ENCODE measurements at places on chromosomes 7 and 10. TPM values are rescaled to one million over a fixed set of nuclear protein-coding genes. Genes with fewer than 3 reads are reported as not detected.

- DNase-seq: no peak
Observed at GRCh38 chr10:72315054-72315453, 39.7 kb downstream of the DNAJB12 start.

DNA sequence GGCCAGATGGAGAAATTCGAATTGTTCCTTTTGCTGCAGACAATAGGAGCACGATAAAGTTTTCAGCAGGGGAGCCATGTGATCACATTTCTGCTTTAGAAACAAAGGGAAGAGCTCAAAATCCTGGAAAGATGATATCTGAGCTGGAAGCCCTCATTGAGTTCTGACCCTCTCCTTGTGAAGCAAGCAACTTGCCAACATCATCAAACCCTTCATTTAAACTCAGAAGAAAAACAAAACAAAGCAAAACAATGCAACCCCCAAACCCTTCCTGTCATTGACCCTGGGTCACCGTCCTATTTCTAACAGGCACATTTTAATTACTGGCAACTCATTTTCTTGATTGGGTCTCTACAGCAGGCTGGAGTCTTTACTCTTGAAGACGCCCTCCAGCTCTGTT, 198.3 kb upstream of the ZNF32 start:
- DNase-seq: no peak

DNA sequence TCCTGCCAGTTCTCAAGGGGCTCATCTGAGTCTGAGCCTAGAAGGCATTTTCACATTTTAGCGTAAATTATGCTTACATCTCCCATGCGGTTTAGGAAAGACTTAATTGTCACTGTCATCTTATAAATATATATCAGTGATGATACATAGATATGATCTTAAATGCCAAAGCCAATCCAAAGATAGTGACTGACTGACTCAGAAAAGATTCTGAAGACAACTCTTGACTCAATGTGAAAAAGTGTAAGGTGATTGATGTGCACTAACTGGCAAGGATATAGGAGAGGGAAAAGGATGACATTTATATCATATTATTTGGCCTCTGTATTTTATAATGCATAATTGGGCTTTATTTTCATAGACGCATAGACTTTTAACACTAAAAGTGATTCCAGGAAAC, 84.9 kb upstream of the LRRN3 start:
- DNase-seq: no peak

- DNase-seq: no peak
Observed at GRCh38 chr7:74095135-74095534, 11.5 kb downstream of the LIMK1 start.

DNA sequence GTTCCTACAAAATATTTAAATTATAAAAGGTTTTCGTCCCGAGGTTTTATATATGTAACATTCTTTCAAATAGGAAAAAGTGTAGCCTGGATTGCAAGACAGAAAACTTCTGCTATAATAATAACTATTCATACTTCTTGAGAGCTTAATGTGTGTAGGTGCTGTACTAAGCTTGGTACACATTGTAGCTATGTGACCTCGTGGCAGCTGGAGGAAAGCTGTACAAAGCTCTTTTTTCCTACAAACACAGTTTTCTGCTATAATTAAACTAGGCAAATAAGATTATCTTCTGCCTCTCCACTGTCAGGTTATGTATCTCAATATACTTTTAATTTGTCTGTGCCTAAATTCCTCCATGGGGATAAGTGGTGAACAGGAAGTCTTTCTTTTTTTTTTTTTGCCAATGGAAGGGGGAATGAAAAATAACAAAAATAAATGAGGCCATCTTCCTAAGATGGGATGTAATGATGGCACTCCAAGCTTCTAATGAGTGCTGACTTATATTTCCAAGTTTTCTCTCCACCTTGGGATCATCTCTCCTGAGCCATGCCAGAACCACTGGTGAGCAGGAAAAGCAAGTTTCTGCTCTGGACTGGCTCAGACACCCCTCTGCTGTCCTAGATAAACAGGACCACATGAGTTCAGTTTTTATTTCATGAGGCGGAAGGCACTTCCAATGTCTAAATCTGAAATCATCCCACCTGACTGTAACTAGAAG, 9.9 kb downstream of the SGMS1 start:
- no peak for DNase-seq

- no peak for DNase-seq
Observed at GRCh38 chr10:67622984-67623383, 73.0 kb downstream of the CTNNA3 start.

Gene SFRP5
- not detected for total RNA-seq

Gene TFAM
- 3.4 TPM for total RNA-seq

Gene MYPN
- total RNA-seq: not detected

Gene SFRP4
- 25.7 TPM for total RNA-seq

Data from ascending aorta (tissue), 2 donors.